Gastroesophageal sphincter (tissue), 4 donors: ENCODE measurements at places on chromosomes 12 and 14.
A peak's percentile ranks its signal among the peaks of the same experiment; 100 is the strongest.

DNA sequence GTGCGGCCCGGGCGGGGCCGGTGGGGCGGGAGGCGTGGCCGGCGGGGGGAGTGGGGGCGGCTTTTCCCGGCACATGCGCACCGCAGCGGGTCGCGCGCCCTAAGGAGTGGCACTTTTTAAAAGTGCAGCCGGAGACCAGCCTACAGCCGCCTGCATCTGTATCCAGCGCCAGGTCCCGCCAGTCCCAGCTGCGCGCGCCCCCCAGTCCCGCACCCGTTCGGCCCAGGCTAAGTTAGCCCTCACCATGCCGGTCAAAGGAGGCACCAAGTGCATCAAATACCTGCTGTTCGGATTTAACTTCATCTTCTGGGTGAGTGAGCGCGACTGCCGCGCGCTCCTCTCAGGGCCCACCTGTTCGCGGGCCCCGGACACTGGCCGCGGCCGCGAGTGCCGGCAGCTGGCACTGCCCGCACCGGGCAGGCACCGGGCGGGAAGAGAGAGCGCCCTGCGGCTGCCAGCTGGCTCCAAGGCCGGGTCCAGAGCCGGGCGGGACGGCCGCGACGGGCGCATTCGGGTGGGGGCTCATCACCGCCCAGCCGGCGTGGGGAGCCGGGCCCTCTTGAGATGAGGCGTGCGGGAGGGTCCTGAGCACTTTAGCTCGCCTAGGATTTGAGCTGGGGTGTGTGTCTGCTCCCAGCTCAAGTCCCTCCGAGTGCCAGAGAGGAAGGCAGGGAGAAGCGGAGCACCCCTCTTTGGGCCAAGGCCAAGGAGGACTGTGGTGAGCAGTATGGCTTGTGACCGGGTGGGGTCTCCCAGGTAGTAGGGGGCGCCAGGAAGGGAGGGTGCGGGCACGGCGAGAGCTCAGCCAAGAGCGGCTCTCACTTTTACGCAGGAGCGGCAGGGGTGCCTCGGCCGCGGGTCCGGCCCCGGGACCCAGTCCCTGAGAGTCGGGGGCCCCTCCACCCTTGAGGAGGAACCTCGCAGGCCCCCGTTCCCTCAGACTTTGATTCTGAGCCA is at the start of gene CD9:
Gene CD9 (plus strand): TSS at position 145 of the 957 bp plus-strand sequence. CDS start 100 bp downstream, at position 245.
- peak; percentile 69 for ATAC-seq

GRCh38 chr12:61860451-61860850 is 399.8 kb upstream of the USP15 start:
- no peak for ATAC-seq

GRCh38 chr14:64708148-64709004 is 4.2 kb downstream of the PLEKHG3 start:
- peak; percentile 12 for ATAC-seq

DNA sequence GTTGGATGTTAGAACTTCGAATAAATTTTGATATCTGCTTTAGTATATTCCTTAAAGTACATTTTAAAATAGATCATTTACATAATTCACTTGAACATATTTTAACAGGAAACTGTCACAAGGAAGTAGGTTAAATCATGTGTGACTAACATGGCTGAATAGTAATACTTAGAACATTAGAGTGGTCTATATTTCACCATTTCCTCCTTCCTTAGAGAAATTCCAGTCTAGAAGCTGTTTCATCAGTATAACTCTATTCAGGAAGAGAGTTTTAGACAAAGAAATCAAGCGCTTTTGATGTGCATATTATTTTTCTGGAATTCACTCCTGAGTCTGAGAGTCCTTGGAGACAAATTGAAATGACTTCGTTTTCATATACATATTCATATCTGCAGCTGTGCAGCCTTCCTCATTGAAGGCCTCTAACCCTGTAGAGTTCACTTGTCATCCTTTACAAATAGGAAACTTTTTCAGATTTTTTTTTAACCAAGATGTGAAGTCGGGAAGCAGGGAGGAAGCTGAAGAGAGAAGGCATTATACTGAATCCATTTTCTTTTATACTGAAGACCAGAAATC is 28.4 kb downstream of the IRAK3 start:
- no peak for ATAC-seq

- no peak for ATAC-seq
These were observed 56.4 kb downstream of the MON2 start for GRCh38 chr12:62522984-62523383.

GRCh38 chr12:130764475-130765185 is 48.5 kb upstream of the RIMBP2 start:
- ATAC-seq = no peak

GRCh38 chr12:114995891-114996290 is 311.9 kb upstream of the TBX3 start:
- no peak for ATAC-seq

DNA sequence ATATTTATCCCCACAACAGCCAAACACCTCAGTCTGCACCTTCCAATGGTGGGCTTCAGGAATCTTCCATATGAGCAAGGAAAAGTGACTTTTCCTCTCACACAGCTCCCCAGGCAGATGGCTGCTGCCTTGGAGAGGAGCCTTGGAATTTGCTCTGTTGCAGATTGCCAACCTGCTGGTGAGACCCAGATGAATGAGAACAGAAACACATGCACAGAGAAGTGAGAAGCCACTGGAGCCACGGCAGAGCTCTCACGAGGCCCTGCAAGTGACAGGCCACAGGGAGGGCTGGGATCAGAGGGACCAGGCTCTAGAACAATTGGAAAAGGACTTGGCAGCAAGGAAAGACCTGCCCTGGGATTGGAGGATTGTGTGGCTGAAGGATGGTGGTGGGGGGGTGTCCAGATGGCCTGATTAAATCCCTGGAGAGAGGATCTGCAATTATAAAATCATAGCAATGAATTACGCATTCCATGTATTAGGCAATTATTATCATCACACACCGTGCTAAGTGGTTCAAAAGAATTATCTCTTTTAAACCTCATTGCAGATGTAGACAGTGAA is 84.9 kb upstream of the PWP1 start:
- no peak for ATAC-seq

GRCh38 chr14:77543637-77544334 is 45.2 kb upstream of the ISM2 start:
- ATAC-seq = no peak

GRCh38 chr12:129101404-129101803 is 248.1 kb downstream of the GLT1D1 start:
- ATAC-seq = no peak

GRCh38 chr12:86550218-86551145 is 294.3 kb upstream of the MGAT4C start:
- ATAC-seq = peak; percentile 16

DNA sequence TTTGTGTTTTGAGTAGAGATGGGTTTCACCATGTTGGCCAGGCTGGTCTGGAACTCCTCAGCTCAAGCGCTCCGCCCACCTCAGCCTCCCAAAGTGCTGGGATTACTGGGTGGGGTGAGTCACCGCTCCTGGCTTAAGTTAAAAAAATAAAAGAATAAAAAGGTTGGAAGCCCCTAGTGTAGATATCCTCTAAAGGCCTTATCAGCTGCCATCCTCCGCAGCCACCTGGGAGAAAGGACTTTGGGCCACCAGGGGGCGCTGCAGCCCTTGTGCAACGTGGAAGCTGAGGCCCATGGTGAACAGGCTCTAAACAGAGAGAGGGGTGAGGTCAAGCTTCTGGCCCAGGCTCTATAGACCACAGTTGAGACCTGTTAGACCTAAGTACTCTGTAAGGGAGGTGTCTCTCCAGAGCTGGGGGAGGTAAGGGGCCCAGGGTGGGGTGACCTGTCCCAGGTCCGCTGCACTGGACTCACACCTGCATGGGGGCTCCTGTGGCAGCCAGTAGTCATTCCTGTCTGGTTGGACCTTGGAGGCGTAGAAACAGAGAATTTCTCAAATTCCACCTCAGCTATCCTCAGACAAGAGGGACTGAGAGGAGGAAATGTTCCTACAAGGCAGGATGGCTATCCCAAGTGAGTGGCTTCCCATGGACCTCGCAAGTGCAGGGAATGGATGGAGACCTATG is 14.0 kb upstream of the RACGAP1 start:
- peak; percentile 79 for ATAC-seq

GRCh38 chr12:68435816-68436215 is 103.7 kb upstream of the MDM1 start:
- no peak for ATAC-seq

DNA sequence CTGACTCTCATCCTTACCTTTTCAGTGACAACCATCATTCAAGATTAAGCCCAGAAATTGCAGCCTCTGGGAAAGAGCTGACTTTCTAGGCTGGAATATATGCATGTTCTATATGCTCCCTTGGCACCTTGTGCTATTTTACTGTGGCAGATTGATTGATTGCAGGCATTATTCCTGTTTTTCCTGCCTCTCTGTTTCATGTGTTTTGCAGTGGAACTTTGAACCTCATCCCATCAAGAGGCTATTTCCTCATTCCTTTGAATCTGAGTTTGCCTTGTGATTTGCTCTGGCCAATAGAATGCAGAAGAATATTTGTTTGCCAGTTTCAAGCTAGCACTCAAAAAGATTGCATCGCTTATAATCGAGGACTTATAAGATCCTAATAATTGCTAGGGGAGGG is 174.8 kb upstream of the DCN start:
- ATAC-seq = no peak

DNA sequence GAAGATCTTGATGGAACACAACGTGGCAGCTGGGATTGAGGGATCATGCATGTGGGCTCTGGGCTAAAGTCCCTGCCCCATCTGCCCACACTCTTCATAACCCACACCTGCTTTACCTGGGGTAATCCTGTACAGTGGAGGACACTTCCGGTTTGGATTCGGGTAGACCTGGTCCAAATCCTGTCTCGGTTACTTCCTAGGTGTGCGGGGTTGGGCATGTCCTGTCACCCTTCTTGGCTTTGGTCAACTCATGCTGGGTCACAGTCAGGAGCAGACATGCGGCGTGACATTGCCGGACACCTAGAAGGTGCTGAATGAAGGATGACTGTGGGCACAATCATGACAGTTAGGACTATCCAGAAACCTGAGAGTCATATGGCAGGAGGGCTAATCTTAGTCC is 30.7 kb upstream of the WSCD2 start:
- ATAC-seq = no peak

DNA sequence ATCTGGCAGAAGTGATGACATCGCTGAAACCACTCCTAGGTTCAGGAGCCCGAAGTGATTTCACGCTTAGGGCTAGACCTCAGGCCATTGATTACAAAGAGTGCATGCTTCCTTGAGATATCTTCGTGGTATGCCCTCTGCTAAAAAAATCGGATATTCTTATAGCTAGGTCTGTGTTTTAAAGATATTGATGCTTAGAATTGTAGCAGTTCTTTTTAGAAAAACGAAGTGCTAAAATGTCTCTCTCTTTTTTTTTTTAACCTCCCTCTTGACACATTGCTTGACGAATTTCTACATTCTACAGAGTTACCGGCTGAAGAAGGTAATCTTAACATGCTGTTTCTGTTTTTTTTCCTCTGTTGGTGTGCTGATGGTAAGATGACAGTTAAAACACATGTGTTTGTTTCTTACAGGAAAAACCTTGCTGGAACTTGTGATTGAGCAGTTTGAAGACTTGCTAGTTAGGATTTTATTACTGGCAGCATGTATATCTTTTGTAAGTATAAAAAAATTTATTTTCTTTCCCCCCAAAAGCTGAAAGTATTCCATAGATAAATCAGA is 1.3 kb downstream of the ATP2A2 start:
- ATAC-seq = peak; percentile 4

GRCh38 chr12:72498354-72498753 is 226.2 kb downstream of the TRHDE start:
- ATAC-seq = no peak

DNA sequence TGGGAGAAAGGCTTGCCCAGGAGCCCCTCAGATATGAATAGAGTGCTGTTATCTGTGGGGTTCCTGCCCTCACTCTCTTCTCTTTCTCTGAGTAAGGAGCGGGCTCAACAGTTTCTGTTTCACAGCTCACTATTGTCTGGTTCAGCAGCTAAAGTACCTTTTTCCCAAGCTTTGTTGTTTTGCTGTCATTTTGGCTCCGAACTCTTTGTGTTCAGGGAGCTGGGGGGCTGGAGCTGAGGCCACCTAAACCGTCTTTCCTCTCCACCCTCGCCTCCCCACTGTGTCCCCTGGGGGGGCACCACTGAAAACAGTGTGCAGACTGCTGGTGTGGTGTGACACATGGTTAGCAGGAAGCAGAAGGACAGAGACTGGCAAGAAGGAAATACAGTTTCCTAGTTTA is 51.4 kb downstream of the FBXW8 start:
- ATAC-seq = no peak

GRCh38 chr12:117986705-117987469 is 18.1 kb upstream of the KSR2 start:
- no peak for ATAC-seq

DNA sequence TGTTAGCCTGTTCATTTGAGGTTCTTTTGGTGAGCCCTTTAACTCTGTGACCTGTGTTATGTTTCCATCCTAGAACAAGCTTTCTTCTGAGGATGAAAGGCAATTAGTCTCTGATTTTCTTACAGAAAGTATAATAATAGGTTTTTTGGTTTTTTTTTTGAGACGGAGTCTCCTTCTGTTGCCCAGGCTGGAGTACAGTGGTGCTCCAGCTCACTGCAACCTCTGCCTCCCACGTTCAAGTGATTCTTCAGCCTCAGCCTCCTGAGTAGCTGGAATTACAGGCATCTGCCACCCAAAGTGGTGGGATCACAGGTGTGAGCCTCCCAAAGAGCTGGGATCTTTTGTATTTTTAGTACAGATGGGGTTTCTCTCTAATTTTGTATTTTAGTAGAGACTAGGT is 52.7 kb upstream of the SYNE2 start:
- ATAC-seq = no peak

- no peak for ATAC-seq
These were observed 171.2 kb upstream of the EGLN3 start for GRCh38 chr14:34122081-34122480.

GRCh38 chr12:129241852-129242251 is 388.6 kb downstream of the GLT1D1 start:
- ATAC-seq = no peak

DNA sequence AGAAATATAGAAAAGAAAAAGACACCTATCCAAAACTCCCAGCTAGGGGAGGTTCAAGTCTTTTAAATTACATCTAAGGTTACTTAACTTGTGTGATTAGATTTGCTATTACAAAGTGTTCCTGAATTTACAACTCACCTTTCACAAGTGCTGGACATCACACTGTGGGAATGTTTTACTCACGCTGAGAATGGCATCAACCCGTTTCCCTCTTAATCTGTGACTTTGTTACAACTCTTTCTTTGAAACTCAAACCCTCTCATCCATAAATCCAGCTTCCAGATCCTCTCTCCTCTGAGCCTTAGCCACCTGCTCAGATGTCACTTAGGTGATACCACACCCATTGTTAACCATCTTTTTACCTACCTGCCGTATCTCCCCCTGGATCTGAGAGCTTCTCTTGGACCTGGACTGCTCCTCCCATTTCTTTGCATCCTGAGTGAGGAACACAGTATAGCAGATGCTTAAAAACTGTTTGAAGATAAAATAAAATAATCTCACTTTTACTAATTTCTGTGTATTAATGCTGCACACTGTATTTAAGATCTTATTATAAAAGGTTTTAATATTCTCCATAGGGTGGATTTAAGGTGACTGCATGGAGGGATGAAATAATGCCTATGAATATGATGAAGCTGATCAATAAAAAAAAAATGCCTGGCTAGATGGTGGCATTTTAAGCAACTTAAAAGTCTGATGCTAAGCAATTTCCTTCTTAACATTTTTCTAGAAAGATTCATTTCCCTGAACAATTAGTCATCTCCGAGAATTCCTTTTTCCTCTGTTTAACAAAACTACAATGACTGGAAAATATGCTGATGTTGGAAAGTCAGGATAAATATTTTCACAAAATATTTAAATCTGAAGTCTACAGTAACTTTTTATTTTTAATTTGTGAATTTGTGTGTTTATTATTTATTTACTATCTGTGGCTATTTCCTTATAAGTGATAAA is 39.1 kb upstream of the NAP1L1 start:
- no peak for ATAC-seq

- no peak for ATAC-seq
These were observed 25.8 kb downstream of the SNRNP35 start for GRCh38 chr12:123483602-123484248.

GRCh38 chr12:109377139-109377685 is 29.5 kb downstream of the MYO1H start:
- no peak for ATAC-seq
